ENCODE measurements at places on chromosomes 1 and 21.

DNA sequence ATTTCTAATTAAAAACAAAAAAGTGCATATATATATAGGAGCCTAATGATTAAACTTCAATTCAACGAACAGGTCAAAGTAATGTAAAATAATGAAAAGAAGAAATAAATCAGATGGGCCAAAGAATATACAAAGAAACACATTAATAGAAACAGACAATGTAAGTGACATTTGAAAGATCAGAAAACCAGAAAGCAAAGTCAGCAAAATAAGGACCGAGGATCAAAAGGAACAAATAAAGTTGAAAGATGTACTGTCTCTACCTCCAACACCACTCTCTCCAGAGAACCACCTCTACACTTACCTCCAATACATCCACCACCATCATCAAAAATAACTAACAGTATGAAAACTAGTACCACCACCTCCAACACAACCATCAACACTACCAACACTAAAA, 1226.3 kb upstream of the NCAM2 start:
- no peak for DNase-seq

DNA sequence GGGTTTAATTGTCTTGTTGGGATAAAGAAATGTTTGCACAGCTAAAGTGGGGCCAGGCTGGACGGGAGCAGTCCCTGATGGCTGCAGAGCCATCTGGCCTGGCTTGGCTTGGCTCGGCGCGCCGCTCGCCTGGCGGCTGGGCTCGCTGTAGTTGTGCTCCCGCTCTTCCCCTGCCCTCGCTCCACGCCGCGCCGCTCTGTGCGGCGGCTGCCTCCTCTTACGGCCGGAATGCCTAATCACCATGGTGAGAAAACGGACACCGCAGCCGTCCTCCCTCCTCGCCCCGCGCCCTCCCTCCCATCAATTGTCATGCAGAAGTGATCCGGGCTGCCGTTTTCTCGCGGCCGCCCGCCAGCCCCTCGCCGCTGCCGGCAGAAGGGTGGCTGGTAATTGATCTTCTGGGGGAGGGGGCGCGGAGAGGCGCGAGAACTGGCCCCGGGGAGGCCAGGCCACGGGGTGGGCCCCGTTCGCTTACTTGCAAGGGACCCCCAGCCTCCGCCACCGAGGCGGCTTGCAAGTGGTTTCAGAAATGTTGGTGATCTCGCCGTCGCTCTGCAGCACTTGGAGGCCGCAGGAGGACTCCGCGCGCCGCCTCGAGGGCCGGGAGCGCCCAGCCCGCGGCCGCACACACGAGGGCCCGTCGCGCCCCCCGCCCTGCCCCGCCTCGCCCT, 12.4 kb downstream of the RNF220 start:
- DNase-seq: no peak

DNA sequence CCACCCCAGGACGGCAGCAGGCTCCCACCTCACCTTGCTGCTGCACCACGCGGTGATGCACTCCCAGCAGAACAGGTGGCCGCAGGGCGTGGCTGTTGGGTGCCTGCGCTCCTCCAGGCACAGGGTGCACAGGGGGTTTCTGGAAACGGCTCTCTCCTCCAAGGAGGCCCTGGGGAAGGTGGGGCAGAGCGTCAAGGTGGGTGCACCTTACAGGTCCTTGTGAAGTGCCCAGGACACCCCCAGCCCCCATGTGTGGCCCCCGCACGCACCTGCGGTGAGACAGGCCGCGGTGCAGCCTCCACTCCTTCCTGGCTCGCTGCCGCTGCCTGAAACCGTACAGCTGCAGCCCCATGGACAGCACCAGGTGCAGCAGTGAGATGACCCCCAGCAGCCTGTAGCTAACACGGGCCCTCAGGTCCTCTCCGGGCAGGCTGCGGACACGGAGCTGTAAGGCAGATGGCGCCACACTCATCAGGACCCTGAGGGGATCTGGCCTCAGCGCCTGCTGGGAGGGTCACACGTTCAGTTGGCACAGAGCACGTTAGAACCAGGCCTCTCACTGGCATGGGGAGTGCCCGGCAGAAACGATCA, 5.8 kb downstream of the PEX10 start:
- no peak for DNase-seq

GRCh38 chr21:38802050-38803026, 3.4 kb upstream of the ETS2 start:
- no peak for DNase-seq

GRCh38 chr1:227919906-227920305, 27.8 kb downstream of the WNT9A start:
- DNase-seq: no peak

GRCh38 chr1:51669816-51670215, 52.9 kb downstream of the OSBPL9 start:
- DNase-seq: no peak

GRCh38 chr1:16224472-16224871, 12.0 kb upstream of the ARHGEF19 start:
- DNase-seq: no peak

DNA sequence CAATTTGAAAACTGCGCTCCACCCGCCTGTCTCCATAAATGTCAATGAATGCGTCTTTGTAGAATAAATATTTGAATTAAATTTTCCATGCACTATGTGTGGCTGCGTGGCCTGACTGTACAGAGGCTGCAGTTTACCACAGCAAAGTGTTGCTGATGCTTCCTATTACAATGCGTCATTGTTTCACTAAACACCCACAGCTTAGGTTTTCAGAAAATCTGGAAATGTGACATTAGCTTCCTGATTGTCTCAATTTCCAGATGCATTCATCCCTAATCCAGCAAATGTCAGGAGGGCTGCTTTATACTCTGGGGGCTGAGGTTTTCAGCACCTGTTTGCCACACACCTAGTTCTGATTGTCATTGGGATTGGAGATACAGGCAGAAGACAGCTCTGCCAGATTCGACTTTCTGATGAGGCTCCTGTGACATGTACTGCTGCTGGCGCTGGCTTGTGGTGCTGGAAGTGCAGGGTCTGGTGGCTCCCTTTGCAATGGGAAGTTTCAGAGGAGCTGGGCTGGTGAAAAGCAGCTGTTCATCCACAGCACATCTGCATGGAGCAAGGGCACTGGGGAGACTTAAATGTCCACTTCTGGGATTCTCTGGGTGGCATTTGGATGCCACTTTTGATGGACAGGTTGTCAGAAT, 40.0 kb downstream of the URB2 start:
- DNase-seq: no peak

GRCh38 chr1:107430540-107431228, 289.8 kb downstream of the NTNG1 start:
- DNase-seq: peak; percentile 3

GRCh38 chr1:55412060-55412459, 196.9 kb upstream of the USP24 start:
- DNase-seq: no peak

DNA sequence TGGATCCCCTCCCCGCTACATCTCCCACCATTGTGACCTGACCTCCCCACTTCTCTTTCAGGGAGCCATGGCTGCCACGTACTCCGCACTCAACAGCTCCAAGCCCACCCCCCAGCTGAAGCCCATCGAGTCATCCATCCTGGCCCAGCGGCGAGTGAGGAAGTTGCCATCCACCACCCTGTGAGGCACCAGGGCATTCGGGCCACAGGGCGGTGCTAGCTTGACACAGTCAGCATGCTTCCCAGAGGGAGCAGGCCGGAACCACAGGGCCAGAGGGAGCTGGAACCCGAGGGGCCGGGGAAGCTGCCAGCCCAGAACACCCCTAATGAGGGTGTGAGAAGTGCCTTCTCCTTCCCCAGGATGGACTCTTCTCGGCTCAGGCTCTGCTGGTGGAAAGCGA, 44.5 kb downstream of the RPS6KA1 start:
- DNase-seq: no peak

DNA sequence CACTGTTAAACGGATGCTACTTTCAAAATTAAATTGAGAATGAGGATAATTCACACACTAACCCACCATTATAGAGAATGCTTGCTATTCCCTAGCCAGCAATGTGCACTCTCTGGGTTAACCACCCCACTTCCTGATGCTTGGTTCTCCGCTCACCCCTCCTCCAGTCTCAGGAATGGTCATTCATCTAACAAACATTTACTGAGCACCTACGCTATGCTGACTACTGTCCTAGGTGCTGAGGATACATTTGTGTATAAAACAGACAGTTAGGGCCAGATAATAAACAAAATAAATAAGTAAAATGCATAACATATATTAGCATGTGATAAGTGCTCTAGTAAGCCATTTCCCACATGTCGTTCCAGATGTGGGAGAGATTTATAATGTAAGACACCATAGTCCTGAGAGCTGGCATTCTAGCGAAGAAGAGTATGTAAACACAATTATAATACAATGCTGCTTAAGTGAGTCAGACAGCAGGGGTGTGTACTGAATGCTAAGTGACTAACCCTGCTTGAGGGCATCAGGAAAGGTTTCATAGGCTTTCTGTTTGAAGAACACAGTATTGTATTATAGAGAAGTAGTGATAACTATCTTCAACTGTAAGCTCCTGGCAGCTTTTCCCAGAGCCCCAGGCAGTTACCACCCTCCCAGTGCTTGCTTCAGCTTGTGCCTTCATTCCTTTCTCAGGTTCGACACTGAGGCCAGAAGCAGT, 126.7 kb upstream of the CACHD1 start:
- no peak for DNase-seq

DNA sequence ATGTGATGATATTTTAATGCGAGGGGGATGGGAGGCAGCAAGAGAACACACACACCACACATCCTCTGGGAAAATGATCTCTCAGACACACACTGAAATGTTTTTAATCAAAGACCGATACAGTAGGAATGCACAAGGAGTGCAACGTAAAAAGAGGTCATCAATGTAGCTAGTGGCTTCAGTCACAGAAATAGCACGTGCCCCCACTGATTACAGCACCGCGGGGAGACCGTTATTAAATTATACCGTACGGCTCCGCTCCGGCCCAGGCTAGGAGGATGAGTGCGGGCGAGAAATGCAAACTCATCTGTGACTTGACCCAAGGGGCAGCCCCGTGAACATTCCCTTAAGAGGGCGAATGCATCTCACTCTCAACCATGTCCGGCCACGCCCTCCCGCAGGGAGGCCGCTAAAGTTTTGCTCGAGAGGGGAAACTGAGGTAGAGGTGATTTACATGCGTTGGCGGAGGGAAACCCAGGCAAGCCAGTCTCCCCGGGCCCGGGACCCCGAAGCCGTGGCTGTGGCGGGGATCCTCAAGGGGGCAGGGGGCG, 552 bp downstream of the UBR4 start:
- DNase-seq: no peak

- DNase-seq: no peak
These were observed 129.0 kb downstream of the SYF2 start for GRCh38 chr1:25103164-25103795.
